Liver (tissue), 10 donors: ENCODE measurements at places on chromosomes 7 and 10.

GRCh38 chr7:47352394-47352968, 229.4 kb downstream of the TNS3 start:
- no peak for DNase-seq

DNA sequence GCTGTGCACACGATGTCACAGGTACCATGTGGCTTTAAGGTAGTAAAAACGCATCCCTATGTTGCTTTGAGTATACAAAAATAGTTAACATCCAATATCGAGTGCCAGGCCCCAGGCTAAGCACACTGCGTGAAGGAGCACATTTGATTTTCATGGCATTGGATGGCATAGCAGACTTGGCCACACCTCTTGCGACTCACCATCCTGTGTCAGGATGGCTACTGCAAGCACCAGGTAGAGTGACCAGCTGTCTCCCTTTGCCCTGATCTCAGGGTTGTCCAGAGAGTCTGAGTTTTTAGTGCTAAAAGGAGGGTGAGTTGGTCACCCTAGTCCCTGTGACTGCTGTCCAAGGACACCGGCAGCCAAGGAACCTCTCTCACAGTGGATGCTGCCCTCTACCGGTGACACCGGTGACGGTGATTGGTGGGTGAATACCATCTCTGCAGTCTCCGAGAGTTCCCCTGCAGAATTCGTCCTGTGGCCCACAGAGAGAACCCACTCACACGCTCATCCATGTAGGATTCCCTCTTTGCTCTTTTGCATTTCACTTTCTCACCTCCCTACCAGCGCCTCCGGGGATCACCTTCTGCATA, 76.1 kb downstream of the BICC1 start:
- DNase-seq, result no peak

- DNase-seq, result no peak
Observed at GRCh38 chr7:108294595-108294994, 161.6 kb downstream of the NRCAM start.

- DNase-seq, result no peak
Observed at GRCh38 chr10:126421756-126422256, 33.5 kb upstream of the ADAM12 start.

DNA sequence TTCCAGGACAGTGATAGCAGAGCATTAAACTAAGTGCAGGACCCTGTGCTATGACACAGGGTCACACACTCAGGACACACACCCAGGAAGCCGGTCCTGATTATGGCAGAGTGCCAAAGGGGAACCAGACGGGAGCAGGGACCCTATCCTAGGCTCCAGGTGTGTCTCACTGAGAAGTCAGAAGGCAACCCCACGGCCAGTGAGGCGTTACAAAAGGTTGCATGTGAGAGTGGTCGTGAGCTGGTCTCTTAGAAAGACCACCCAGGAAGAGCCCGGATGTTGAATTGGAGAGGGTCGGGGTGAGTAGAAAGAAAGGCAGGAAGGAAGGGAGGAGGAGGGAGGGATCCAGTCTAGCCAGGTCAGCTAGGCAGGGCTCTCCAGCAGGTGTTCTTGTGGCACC, 31.0 kb downstream of the FRMPD2 start:
- DNase-seq, result no peak

GRCh38 chr7:147980826-147981813, 609.4 kb upstream of the C7orf33 start:
- DNase-seq, result no peak

GRCh38 chr7:130272381-130273080, 5.9 kb downstream of the CPA2 start:
- no peak for DNase-seq
